ENCODE measurements at places on chromosomes 1 and 21.

GRCh38 chr21:38307771-38308531 is 51.2 kb downstream of the KCNJ15 start:
- no peaks in the 10 kb centered on the region for H3K4me1 ChIP-seq
- no peak overlapping the region for H3K4me3 ChIP-seq
- no peak for DNase-seq
- no peaks in the 10 kb centered on the region for H3K36me3 ChIP-seq
- H3K27ac ChIP-seq = no peak overlapping the region
- H3K27me3 ChIP-seq = no peaks in the 10 kb centered on the region

DNA sequence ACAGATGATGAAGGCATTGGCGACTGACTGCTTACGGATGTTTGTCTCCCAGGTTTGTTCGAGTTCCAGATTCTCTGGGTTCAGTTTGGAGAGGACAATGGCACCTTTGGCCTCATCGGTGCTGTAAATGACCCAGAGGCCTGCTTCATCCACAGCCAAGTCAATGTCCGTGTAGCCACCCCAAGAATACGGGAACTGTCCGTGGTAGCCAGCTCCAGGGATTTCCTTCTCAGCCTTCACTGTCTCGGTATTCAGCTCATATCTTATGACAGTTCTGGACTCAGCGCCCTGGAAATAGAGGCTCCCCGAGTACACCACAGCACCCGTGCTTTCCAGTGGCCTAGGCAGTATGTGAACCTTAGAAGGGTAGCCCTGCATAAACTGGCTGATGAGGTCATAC is 14.1 kb downstream of the MYOCOS start:
- H3K4me1 ChIP-seq = no peaks in the 10 kb centered on the region
- H3K27ac ChIP-seq = no peak overlapping the region
- no peak overlapping the region for H3K4me3 ChIP-seq
- peaks cover 4% of the 10 kb centered on the region for H3K27me3 ChIP-seq
- no peaks in the 10 kb centered on the region for H3K36me3 ChIP-seq

DNA sequence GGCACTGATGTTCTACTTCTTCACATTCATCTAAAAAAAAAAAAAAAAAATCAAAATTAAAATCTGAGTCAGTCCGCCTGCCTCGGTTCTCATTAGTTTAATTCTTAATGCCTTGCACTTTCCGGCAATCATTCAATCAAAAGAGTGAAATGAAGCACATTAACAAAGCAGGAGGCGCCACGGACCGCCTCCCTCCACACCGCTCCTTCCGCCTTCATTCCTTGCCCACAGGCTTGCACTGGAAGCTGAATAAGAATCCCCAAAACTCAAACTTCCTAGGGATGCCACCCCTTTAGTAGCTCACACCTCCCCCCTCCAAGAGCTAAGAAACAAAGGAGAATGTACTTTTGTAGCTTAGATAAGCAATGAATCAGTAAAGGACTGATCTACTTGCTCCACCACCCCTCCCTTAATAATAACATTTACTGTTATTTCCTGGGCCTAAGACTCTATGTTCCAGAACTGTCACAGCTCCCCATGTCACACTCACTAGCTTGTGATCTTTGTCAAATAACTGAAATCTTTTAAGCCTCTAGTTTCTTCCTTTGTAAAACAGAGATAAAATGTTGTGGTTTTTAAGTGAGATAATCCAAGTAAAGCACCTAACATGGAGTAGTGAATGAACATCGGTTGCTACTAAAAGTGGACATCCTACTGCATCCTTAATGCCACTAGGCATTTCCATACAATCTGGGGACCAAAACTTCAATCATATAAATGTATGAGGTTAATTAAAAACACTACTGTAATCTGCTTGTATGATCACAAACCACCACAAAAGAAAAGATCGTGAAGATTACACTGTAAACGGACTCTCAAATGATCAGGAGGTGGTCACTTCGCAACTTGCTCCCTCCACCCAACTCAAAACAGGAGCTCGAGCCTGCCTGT is 27.4 kb downstream of the LGALS8 start:
- no peaks in the 10 kb centered on the region for H3K27me3 ChIP-seq
- no peak for DNase-seq
- peaks cover 5% of the 10 kb centered on the region for H3K4me1 ChIP-seq
- H3K27ac ChIP-seq = no peak overlapping the region
- H3K4me3 ChIP-seq = no peak overlapping the region
- peaks cover 94% of the 10 kb centered on the region for H3K36me3 ChIP-seq

- DNase-seq = no peak
- H3K27ac ChIP-seq = no peak overlapping the region
- H3K4me3 ChIP-seq = no peak overlapping the region
- H3K36me3 ChIP-seq = peaks cover 33% of the 10 kb centered on the region
These were observed 43.9 kb downstream of the PIGK start for GRCh38 chr1:77175230-77175844.

GRCh38 chr1:18386591-18386990 is 94.1 kb upstream of the KLHDC7A start:
- no peaks in the 10 kb centered on the region for H3K36me3 ChIP-seq

- H3K36me3 ChIP-seq = no peaks in the 10 kb centered on the region
- H3K4me1 ChIP-seq = no peaks in the 10 kb centered on the region
- H3K27ac ChIP-seq = no peak overlapping the region
- H3K27me3 ChIP-seq = no peaks in the 10 kb centered on the region
- DNase-seq = no peak
- no peak overlapping the region for H3K4me3 ChIP-seq
These were observed 1195.6 kb upstream of the ADGRL4 start for GRCh38 chr1:80202118-80202517.

DNA sequence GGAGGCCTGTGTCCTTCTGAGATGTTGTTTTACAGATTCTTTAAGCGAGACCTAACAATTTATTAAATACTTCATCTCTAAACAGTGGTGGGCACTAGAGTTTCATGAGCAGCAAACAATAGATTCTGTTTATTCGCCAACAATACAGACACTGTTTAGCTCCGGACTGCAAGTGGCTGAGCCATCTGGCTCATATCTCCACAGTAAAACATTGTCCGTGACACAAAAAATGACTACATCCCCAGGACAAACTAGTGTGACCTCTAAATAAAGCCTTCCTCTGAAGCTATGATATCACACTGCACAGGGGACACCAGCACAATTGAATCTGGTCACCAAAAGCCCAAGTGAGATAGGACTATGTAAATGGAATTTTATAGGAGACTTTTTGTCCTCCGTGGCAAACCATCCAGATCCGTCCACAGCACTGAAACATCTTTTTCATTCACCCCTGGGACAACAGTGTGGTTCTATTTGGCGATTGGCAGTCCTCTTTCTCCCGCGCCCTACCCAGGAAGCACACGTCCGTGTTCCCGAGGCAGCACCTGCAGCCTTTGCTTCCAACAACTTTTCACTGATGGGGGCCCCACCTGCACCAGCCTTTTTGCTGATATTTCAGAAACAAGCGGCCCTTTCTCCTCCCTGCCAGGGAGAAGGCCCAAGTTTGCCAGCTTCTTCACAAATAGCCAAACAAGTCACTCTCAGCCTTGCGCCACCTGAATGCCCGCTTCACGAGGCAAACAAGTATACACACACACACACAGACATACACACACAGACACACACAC is 47.4 kb downstream of the OLIG1 start:
- DNase-seq = no peak
- no peaks in the 10 kb centered on the region for H3K4me1 ChIP-seq
- no peaks in the 10 kb centered on the region for H3K36me3 ChIP-seq
- peaks cover 41% of the 10 kb centered on the region for H3K27me3 ChIP-seq
- no peak overlapping the region for H3K4me3 ChIP-seq

DNA sequence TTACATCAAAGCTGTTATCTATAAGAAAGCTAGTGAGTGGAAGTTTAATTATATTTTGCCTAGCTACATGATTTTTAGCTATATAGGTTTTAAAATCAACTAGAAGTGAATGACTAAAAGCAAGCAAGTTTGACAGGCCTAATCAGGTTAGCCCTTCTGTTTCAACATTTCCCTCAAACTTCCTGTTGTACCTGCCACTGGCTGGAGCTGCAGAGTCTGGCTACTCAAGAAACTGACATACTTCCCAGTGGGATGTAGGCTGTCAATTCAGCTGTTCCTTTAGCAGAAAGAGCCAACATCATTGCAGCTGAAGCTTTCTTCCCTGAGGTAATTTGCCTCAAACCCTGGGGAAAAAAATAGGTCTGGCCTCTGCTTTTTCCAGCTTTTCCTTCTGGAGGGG is 87.1 kb upstream of the TNR start:
- no peak overlapping the region for H3K27ac ChIP-seq
- no peak for DNase-seq
- no peak overlapping the region for H3K4me3 ChIP-seq
- no peaks in the 10 kb centered on the region for H3K4me1 ChIP-seq
- H3K27me3 ChIP-seq = no peaks in the 10 kb centered on the region

GRCh38 chr1:180278596-180279395 is 48.7 kb downstream of the LHX4 start:
- H3K4me3 ChIP-seq = no peak overlapping the region
- no peak for DNase-seq
- H3K36me3 ChIP-seq = peaks cover 54% of the 10 kb centered on the region

GRCh38 chr1:57468641-57469523 is 45.0 kb upstream of the DAB1 start:
- DNase-seq = no peak
- peaks cover 3% of the 10 kb centered on the region for H3K27me3 ChIP-seq
- no peak overlapping the region for H3K27ac ChIP-seq
- H3K4me1 ChIP-seq = no peaks in the 10 kb centered on the region

DNA sequence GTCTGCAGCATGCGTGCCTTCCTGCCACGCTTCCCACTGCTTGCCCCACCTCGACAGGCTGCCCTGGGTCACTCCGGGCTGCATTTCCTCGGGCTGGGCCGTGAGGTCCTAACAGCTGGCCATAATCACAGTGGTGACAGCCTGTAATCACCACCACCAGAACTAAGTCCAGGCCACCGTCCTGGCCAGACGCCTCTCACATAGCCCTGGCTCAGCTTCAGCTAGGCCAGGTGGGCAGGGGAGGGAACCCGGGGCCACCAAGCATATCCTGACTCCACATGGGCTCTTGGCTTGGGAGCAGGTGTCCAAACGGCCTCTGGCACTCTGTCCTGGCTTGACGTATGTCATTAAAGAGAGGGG is 229.5 kb downstream of the TRABD2B start:
- no peak for DNase-seq
- no peaks in the 10 kb centered on the region for H3K27me3 ChIP-seq
- H3K4me3 ChIP-seq = no peak overlapping the region
- H3K27ac ChIP-seq = no peak overlapping the region
- H3K36me3 ChIP-seq = no peaks in the 10 kb centered on the region

DNA sequence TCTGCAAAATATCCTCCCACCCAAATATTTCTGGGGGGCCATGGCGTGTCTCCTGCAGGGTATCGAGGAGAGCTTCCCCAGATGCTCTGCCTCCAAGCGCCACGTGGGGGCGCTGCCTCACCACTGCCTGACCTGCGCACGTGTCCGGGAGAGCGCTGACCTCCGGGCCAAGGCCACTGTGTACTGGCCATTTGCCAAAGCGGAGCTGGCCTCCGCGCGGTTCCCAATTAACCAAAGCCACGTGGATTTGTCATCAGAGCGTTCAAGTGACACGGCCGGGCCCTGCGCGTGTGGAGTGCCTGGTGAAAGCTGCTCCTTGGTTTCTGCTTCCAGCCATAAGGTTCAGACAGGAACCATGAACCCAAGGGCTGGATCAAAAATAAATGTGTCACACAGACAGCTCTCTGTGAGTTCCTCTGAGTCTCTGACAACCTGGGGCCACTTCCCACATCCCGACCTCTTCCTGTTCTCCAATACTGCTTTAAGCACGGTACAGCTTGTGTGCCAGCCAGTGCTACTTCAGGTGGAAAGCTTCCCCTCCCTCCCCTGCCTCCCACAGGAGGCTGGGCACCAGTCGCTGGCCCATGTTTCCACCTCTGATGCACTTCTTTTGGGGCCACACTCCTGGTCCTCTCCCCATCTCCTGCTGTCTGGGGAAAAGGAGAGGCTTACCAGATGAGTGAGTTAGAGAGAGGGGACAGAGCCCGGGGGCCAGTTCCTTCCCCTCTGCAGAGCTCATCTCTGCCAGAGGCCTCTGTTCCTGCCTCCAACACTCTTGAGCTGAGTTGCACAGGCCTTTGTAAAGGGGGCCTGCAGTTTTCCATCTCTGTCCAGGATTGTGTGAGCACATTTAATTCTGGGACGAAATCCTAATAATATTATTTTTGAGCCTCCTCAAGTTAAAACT is 26.1 kb downstream of the ZP4 start:
- H3K27me3 ChIP-seq = peaks cover 2% of the 10 kb centered on the region
- H3K4me1 ChIP-seq = no peaks in the 10 kb centered on the region
- H3K4me3 ChIP-seq = no peak overlapping the region
- no peak overlapping the region for H3K27ac ChIP-seq
- DNase-seq = no peak
- H3K36me3 ChIP-seq = no peaks in the 10 kb centered on the region
